ENCODE measurements at places on chromosomes 1 and 21.

DNA sequence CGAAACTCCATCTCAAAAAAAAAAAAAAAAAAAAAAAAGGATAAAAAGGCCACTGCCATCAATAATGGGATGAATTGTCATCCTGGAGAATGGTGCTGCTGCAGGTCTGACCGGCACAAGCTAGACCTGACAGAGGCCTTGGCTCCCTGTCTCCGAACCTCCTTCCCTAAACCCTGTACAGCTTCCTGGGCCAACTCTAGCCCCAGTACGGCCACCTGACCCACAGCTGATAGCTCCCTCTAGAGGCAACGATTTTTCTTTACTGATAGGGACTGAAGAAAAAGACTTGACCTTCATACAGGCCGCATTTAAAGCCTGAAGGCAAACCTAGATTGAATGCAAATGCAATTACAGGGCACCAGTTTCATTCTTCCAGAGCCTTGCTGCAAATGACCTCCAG lies 30.7 kb downstream of the NOL9 start:
- peak; percentile 59 for DNase-seq

GRCh38 chr1:20405893-20406604 lies 80.0 kb downstream of the CAMK2N1 start:
- DNase-seq, result no peak

DNA sequence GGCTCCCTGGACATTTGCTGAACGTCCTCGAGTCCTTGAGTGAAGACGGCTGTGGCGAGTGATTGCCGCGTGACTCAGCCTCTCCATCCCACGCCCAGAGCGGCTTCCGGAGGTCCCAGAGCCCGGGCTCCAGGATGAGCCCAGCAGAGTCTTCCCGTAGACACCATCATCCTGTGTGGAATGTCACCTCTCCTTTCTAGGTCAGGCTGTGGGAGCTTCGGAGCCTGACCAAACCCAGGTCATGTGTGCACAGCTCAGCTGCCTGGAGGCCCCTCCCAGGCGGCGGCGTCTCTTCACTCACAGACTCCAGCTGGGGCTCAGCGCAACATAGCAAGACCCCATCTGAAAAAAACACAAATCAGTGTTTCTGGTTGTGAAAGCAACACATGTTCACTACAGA lies 38.2 kb downstream of the PRKCZ start:
- no peak for DNase-seq

GRCh38 chr1:207810173-207810572 lies 58.3 kb downstream of the CD46 start:
- no peak for DNase-seq

DNA sequence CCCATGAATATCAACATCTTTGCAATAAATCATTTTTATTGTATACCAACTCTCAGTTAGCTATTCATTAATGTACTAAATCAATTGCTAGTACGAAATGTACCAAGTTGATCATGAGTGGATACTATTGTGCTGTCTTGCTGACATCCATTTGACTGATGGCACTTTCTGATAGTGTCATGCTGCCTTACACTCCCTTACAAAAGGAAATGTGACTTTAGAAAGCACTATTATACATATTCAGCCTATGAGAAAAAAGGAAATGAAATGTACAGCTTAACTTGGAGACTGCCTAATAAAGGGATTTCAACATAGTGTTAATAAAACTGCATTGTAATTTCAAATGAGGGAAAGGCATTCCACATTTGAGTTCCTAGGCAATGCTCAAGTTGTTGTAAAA lies 52.2 kb downstream of the PLA2G4A start:
- no peak for DNase-seq

- no peak for DNase-seq
Measured at GRCh38 chr1:200506471-200506870, 96.6 kb upstream of the ZNF281 start.

Data from hematopoietic multipotent progenitor cell treated with erythropoietin and hydrocortisone succinate and interleukin-3 and kit ligand, for 4 days (in vitro differentiated cells).